ENCODE measurements at places on chromosomes 11 and 22.

- DNase-seq: no peak
These were observed 150.8 kb upstream of the RAG2 start for GRCh38 chr11:36748836-36749235.

DNA sequence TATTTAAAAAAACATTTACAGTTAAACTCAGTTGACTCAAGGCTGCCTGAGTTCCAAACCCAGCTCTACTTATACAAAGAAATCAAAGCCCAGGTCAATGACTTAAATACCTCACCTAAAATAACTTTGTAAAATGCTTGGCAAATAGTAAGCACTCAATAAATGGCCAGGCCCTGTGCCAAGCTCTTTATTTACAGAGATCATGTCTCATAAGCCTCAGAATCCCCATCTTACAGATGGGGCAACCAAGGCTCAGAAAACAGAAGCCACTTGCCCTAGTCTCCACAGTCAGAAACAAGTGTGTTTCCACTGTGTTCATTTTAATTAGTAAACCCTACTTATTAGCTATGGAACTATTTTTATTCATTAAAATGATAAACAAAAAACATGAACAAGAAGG is 30.5 kb upstream of the TTC28 start:
- DNase-seq: no peak

- DNase-seq: no peak
These were observed 14.0 kb downstream of the CRKL start for GRCh38 chr22:20931126-20931654.

- no peak for DNase-seq
These were observed 159.5 kb upstream of the POU2AF2 start for GRCh38 chr11:111086058-111086457.

DNA sequence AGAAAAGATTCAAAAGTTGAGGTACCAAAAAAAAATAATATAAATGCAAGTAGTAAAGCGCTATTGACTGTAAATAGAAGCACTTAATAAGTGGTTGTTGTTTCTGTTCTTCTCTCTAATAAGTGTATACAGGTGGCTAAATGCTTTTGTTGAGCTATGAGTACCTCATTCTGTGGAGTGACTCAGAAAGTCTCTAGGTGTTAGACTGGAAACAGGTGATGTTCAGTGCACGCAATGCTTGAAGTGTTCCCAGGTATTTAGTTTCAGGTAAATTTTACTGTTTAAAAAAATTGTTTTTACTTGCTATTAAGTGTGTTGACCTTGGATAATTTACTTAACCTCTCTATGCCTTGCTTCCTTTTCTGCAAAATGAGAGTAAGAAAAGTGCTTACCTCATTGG is 24.2 kb downstream of the POU2AF3 start:
- no peak for DNase-seq

DNA sequence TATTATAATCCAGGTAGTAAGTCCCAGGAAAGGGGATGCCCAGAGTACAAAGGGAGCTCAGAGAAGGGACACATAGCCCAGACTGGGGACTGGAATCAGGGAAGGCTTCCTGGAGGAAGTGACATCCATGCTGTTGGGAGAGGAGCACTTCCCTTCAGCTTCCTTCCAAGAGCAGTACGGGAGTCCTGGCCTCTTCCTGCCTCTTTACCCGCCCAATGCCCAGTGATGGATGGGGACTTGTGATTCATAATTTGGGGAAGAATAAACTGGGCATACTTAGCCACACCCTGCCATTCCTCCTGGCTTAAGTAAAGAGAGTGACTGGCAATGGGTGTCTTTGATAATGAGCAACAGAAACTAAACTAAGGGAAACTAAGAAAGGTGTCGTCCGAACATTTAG is 11.5 kb downstream of the C11orf91 start:
- DNase-seq: no peak

DNA sequence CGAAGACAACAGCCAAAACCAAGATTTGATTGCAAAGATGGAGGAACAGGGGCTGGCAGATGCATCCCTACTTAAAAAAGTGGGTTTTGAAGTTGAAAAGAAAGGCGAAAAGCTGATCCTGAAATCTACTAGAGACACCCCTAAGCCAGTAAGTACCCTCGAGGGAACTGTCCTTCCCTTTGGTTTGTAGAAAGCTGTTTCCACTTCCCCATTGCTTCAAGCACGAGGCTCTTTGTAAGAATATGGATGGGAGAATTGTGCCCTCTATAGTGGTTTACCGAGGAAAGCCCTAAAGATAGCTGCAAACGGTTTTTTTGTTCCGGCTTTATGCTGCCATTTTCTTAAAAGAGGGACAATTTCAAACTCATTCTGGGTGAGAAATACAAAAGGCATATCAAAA is 133.9 kb downstream of the WNT7B start:
- DNase-seq: no peak

DNA sequence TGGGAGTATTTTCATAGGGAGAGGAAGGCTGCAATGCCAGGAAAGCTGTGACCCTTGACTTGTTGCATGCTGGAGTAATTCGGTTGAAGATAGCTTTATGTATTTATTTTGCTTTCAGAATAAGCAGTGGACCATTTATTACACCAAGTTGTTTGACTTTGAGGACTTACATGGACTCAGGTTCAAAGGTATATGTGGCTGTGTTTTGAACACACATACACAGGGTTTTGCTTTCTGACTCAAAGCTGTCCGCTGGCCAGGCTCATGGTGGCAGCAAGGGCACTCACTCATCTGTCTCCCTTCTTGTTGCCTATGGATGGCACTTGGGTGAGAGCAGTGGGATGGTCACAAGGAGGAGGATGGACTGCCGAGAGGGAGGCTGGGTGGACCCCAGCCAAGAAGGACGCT is 6.5 kb downstream of the TIMP3 start:
- DNase-seq: no peak

DNA sequence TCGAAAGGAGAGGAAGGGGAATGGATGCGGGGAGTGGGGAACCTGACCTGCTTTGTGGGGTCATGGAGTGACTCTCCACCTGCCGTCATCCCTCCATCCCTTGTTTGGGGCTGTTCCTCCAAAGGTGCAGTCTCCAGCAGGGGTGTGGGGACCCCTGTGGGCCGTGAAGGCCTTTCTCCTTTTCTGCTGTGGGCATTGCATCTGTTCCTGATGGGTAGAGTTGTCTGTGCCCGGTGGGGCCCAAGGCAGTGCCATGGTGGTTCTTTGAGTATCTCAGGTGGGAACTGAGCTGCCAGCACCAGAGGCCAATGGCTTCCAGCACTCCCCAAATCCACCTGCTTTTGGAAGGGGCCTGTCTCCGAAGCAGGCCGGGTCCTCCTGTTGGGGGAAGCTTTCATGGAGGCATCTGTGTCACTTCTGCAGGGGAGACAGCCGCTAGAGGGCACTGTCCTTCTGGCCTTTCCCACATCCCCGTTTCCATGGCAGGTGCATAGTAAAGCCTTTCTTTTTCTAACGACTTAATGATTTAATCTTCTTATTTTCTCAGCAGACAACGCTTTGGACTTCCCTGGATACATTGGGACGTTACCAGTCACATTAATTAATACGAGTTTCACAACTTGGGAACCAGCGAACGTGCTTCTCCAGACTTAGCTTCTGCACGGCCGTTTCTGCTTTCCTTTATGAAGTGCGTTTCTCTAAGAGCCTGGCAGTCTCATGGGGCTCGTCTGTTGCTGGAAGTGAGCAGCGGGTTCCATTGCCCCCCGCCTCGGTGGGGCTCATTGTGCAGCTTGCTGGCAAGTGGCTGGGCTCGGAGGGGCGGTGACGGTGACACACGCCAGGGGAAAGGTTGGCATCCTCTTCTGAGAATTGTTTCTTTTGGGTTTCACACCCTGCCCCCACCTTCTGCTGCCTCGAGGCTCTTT is 57.1 kb downstream of the PARVB start:
- peak; percentile 75 for DNase-seq
